ENCODE measurements at places on chromosomes 3 and 15.

- DNase-seq: no peak
These were observed 288.0 kb upstream of the TLE3 start for GRCh38 chr15:70385711-70386110.

GRCh38 chr15:63169788-63170187 lies 12.5 kb upstream of the RPS27L start:
- DNase-seq: no peak

GRCh38 chr3:124230998-124231397 lies 239.1 kb upstream of the ROPN1 start:
- DNase-seq: no peak

GRCh38 chr15:71627188-71627587 lies 183.2 kb upstream of the NR2E3 start:
- no peak for DNase-seq

Data from activated B cell treated with CpG ODN at 0.5 μM for 24 hours (primary cell).